ENCODE measurements at places on chromosomes 7 and 10.

- DNase-seq, result peak; percentile 55
Observed at GRCh38 chr10:121260377-121260776, 337.9 kb downstream of the FGFR2 start.

GRCh38 chr10:17126327-17126726, 3.3 kb downstream of the CUBN start:
- no peak for DNase-seq

- no peak for DNase-seq
Observed at GRCh38 chr10:43315535-43316207, 48.8 kb upstream of the RASGEF1A start.

- DNase-seq, result no peak
Observed at GRCh38 chr7:34758111-34758601, 100.1 kb downstream of the NPSR1 start.

DNA sequence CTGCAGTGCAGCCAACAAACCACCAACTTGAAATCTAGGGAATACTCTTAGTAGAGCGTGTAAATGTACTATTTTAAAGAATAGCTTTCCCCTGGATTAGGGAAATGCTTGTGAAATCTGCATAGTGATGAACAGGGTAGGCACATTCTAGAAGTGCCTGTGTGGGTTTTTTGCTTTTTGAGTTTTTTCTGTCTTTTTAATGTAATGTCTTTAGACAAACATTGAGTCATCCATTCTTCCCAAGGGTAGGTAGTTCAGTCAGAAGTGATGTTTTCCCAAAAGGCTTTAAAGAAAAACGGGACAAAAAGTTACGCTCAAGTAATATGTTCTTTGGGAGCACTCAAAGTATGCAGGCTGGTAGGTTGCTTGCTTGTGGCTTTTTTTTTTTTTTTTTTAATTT, 130.0 kb downstream of the AUTS2 start:
- DNase-seq, result no peak

- no peak for DNase-seq
Observed at GRCh38 chr7:130379921-130380860, at the start of gene CPA1. CPA1 (plus strand) TSS chr7:130380494; CDS start chr7:130380521, 27 bp downstream.

DNA sequence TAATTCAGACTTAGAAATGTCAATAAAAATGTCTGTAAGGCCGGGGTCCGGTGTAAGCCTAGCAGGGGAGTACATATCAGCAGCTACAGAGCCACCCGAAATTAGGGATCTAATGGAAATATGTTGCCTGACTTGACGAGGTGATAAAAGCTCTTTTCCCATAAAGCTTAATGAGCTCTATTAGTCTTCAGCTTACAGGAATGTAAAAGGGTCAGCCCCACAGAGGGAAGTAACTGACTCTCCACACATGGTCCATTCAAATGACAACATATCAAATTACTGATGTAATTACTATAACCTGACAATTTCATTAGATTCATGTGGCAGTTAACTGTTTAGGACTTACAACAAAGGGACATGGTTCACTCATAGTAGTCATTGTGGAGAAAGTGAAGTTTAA, 62.3 kb downstream of the ATE1 start:
- DNase-seq, result no peak

GRCh38 chr7:84975586-84976185, 211.2 kb downstream of the SEMA3D start:
- DNase-seq, result no peak

GRCh38 chr7:36301914-36302771, 87.5 kb upstream of the ANLN start:
- DNase-seq, result no peak

DNA sequence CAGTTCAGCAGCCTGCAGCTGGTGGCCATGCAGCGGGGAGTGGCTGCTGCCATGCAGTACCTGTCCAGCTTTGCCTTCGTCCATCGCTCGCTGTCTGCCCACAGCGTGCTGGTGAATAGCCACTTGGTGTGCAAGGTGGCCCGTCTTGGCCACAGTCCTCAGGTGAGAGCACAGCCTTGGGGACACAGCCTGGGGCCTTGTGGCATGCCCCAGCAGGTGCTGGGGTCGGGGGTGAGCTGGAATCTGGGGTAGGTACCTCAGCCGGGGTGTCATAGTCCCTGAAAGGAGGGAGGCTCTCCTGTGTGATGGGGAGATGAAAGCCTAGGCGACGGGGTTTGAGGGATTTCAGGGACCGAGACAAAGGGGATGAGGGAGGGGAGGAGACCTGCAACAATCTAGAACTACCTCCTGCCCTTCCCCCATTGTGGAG, 14.1 kb downstream of the EPHB6 start:
- DNase-seq, result no peak

DNA sequence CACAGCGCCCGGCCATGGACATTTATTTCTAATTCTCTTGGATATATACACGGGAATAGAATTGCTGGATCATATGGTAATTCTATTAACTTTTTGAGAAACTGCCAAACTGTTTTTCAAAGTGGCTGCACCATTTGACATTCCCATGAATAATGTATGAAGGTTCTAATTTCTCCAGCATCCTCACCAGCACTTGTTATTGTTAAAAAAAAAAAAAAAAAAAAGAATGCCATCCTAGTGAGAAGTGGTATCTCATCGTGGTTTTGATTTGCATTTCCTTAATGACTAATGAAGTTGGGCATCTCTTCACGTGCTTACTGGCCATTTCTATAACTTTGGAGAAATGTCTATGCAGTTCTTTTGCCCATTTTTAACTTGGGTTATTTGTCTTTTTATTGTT, 13.5 kb downstream of the CNNM2 start:
- no peak for DNase-seq

GRCh38 chr10:44105696-44106095, 279.2 kb downstream of the CXCL12 start:
- DNase-seq, result no peak

DNA sequence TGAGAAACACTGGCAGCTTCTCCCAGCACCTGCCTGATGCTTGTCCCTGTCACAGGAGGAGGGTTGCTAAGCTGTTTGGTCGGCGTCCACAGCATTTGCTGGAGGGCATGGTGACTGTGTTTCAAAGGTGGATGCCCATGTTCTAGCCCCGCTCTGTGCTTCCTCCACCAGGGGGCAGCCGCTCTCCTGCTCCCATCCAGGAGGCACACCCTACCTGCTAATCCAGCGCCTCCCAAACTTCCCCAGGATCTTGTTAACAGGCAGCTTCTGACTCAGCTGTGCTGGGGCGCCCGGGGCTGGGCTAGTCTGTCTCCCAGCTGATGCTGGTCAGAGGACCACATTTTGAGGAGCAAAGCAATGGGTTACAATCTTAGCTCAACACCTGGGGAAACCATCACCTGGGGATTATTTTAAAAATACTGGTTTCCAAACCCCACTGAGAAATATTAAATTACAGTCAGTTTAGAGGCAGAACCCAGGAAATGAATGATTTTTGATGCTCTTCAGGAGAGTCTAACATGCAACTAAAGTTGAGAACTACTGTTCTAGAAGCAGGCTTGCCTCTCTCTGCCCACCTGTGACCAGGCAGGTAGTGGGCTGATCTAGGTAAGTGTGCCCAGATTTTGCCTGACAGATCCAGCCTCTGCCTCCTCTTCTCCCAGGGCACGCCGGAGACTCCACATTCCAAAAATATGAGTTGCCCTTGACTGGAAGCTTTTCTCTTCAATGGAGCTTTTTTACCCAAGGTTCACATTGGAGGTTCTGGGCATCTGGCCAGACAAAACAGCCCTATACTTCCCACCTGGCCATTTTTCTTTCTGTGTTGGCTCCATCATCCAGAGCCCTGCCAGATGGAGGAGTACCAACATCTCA, 92.7 kb upstream of the GPR26 start:
- DNase-seq, result peak; percentile 31

DNA sequence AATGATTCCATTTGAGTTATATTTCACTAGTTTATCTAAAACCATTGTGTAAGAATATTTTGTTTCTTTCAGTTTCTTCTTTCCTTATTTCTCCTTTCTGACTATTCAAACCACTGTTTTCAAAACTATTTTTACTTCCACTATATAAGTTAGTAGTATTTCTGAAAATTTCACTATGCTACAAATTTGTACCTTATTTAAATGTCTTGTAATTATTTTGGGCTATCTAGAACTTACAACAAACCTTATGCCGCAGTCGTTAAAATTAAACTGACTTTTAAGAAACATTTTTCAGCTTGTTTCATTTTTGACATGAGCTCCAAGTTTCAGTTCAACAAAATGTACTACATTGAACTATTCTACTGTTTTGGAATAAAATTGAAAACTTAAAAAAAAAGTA, 1.8 kb downstream of the TFEC start:
- DNase-seq, result peak; percentile 51

DNA sequence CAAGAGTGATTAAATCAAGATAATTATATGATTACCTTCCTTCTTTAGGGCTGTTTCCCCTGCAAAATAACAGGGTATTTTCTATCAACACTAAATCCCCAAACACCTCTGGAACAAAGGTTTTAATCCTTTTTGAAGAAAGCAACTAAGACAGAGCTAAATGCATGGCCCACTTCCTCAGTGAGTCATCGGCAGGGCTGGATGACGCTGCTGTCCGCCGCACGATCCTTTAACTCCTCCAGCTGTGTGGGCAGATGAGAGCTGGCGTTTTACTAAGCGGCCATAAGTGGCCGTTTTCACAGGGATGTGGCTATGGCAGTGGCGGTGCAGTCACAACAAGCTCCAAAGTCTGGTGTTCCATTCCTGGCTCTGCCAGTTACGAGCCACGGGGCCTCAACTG, 76.0 kb upstream of the C1QL3 start:
- DNase-seq, result no peak

GRCh38 chr7:37173670-37174069, 275.0 kb downstream of the ELMO1 start:
- no peak for DNase-seq

- peak; percentile 97 for DNase-seq
Observed at GRCh38 chr10:71868192-71868697, 17.2 kb upstream of the PSAP start.

DNA sequence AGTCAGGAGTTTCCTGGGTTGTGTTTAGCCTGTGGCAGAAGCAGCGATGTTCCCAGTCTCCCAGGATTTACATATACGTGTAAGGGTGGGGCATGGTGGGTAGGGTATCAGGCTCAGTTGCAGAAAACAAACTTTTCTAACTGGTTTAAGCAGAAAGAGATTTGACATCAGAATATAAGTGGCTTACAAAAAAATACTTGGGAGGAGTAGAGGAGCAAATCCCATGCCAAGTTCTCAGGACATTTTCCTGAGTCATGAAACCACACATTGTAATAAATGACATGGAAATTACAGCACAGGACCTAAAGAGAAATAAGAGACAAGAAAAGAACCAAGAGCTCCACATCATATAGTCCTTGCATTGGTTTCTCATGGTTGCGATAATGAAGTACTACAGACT, 26.2 kb upstream of the FRMD4A start:
- no peak for DNase-seq

DNA sequence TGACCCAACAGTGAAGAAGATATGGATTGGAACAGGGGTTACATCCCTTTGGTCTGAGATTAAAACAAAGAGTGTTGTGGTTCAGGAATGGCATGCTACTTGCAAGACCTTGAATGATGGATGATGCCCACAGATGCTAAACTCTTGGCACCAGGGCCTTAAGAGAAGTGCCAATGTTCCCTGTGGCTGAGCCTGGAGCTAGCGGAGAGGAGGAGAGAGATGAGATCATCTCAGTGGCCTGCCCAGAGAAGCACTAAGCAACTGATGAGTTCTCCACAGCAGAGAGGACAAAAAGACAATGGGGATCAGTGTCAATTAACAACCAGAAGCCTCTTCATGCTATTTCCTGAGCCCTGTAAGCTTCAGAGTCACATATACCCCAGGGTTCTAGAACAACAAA, 97.8 kb downstream of the ELAPOR2 start:
- DNase-seq, result no peak

- no peak for DNase-seq
Observed at GRCh38 chr7:67553378-67553777, 556.7 kb downstream of the TYW1 start.

DNA sequence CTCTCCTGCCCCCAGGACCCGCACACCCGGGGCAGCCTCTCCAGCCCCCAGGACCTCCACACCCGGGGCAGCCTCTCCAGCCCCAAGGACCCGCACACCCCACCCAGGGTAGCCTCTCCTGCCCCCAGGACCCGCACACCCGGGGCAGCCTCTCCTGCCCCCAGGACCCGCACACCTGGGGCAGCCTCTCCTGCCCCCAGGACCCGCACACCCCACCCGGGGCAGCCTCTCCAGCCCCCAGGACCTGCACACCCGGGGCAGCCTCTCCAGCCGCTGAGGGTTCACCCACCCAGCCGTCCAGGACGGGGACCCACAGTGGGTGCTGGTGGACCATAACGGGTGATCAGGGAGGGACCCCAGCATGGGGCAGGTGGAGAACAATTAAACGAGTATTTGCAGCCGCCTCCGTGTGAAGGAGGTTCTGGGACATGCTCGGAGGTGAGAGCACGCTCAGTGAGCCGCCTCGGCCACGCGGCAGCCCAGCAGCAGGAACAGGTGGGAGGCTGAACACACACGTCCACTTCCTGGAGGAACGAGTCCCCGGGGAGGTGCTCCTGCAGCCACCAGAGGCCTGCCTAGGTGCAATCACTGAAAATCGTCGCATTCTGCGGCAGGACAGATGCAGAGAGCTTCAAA, 107.9 kb downstream of the PDGFA start:
- no peak for DNase-seq

DNA sequence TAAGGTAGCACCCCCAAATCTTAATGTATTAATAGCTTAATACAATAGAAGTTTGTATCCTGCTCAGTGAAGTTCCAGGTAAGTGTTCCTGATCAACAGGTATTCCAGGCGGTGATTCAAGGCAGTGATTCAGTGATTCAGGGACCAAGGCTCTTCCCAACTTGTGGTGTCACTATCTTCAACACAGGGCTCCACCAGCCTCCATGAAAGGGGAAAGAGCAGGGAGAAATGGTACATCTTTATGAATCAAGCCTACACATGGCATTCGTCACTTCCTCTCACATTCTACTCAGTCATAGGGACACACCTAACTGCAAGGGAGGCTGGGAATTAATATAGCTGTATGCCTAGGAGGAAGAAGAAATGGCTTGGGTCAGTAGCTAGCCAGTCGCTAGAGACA, 5.1 kb downstream of the GOLGA7B start:
- peak; percentile 48 for DNase-seq

DNA sequence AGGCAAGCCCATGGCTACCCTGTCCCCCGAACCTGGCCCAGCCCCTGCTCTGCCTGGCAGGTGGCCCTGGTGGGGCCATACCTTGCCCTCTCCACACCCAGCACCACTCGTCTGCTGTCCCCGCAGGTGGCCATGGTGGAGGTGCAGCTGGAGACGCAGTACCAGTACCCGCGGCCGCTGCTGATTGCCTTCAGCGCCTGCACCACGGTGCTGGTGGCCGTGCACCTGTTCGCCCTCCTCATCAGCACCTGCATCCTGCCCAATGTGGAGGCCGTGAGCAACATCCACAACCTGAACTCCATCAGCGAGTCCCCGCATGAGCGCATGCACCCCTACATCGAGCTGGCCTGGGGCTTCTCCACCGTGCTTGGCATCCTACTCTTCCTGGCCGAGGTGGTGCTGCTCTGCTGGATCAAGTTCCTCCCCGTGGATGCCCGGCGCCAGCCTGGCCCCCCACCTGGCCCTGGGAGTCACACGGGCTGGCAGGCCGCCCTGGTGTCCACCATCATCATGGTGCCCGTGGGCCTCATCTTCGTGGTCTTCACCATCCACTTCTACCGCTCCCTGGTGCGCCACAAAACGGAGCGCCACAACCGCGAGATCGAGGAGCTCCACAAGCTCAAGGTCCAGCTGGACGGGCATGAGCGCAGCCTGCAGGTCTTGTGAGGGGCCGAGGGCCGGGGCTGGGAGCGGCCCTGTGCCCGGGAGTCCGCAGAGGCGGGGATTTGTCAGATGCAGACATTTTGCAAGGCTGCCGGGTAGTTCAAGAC, 13.2 kb downstream of the ORAI2 start:
- no peak for DNase-seq

All from suppressor macrophage treated with lipopolysaccharide for 4 hours (primary cell).